Stimulated activated CD8-positive, alpha-beta memory T cell treated with anti-CD3 and anti-CD28 coated beads, Interleukin-7, amount 100 ng/mL, for 1 hour (primary cell): ENCODE measurements at places on chromosomes 16 and 17.

DNA sequence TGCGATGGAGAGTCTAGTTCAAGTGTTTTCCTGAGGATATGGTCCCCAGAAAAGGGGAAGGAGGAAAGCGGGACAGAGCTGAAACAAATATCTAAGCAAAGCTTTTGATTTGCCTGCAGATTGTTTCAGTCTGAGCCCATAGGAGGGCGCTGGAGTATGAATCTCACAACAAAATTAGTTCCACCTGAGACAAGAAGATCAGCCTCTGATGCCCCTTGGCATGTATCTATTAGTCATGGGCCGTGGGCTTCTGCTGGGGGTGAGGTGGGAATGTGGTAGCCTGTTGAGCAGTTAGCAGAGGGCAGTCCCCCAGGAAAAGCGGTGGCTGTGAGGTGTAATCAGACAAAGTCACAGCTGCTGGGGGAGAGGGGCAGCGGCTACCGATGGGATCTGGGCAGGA lies 446.9 kb downstream of the CA10 start:
- DNase-seq: no peak

DNA sequence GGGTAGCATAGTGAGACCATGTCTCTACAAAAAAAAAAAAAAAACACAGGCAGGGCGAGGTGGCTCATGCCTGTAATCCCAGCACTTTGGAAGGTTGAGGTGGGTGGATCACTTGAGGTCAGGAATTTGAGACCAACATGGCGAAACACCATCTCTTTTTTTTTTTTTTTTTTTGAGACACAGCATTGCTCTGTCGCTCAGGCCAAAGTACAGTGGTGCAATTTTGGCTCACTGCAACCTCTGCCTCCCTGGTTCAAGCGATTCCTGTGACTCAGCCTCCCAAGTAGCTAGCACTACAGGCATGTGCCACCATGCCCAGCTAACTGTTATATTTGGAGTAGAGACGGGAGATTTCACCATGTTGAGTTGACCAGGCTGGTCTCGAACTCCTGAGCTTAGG lies 5.1 kb downstream of the RAMP2 start:
- DNase-seq: no peak

DNA sequence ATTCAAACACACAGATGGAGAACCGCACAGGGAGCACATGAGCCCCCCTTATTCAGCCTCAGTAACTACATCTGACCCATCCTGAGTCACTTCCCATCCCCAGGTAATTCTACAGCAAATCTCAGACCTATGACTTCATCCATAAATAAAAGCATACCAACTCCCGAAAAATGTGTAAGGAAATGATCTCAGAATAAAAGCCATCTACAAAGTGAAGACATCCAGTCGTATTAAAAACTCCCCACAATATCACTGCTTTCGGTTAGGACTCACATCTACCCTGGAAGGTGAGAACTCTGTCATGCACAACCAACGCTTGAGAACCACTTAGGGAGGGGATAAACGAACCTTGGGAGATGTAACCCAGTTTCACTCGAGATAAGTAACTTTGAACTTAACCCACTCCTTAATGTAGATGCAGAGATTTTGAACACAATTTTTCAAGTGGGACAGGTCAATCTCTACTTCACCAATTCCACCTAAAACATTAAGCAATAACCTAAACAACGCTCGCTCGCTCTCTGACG lies 1.3 kb downstream of the USP36 start:
- no peak for DNase-seq

DNA sequence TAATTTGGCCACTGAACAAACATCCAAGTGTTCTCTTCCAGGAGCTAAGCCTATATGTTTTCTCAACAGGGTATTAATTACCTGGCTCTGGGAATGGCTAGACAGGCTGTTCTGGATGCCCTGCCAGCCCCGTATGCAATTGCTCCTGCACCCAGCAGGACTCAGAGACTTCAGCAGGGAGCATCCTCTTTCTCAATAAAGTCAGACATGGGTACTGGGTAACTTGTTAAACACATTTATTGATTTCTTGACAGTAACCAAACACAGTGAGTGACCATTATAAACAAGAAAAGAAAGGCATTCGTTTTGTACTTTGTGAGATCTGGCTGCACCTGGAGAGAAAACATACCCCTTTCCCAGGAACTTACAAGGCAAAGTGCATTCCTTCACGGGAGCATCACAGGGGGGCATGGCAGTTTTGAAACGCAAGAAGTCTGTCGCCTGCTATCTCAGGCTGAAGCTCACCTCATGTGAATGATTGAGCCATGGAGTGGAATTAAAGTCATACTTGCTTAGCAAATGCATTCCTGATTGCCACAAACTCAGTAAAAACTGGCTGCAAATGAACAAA lies 369.8 kb downstream of the UTP18 start:
- DNase-seq: no peak

DNA sequence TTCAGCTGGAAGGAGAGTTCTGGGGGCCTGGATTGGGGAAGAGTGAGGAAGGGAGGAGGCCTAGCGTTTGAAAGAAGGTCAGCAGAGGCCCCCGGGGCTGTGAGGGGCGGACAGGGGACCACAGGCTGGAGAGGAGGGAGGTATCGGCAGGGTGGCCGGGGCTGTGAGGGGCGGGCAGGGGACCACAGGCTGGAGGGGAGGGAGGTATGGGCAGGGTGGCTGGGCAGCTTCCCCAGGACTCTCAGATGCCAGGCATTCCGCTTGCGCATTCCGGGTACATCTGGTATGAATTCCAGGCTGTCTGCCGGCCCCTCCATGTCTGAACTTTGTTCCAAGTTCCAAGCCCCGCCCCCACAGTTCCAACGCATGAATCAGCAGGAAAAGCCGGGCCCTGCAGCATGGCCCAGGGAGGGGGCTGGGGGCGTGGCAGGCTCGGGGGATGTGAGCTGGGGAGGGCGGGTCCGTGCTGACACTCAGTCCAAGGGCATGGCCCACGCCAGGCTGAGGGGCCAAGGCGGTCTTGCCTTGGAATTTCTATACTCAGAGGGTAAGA lies 4.3 kb upstream of the TLCD2 start:
- no peak for DNase-seq

GRCh38 chr16:48958681-48959080 lies 323.0 kb downstream of the CBLN1 start:
- no peak for DNase-seq

- DNase-seq: no peak
These were observed 565 bp downstream of the WDR45B start for GRCh38 chr17:82647593-82648164.

GRCh38 chr16:30087181-30087898 lies 4.4 kb downstream of the TBX6 start:
- DNase-seq: no peak

DNA sequence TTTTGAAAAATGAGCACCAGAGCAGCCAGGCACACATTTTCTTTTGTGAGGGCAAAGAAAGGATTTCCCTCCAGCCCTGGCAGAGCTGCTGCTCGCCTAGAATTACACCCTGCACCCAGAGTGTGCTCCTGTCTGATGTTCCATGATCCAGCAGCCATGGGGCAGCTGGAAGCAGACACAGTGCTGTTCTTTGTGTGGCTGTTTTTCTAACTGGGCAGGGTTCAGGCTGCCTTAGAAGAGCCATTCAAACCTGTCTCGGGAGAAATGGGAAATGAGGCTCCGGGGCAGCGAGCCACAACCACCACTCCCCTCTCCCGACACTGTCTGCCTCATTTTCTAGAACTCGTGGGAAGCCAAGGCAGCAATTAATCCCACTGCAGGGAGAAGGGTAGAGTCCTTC lies 28.9 kb downstream of the LITAF start:
- no peak for DNase-seq

DNA sequence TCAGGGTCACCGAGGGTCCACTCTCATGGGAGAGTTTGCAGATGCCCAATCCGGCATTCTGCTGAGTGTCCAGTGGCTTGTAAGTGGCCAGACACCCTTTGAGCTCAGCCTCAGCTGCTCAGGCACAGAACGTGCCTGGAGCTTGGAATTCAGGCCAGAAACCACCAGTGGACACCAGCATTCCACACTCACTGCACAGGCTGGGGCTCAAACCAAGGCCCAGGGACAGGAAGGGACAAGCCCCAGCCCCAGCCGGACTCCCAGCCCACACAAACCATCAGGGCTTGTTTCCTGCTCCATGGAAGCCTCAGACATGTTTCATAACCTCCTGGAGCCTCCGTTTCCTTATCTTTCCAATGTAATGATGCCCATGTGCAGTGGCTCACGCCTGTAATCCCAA lies 5.0 kb upstream of the NPRL3 start:
- DNase-seq: no peak

GRCh38 chr17:50146927-50147665 lies 3.4 kb downstream of the PPP1R9B start:
- no peak for DNase-seq

- DNase-seq: no peak
These were observed 655 bp upstream of the NPTX1 start for GRCh38 chr17:80476877-80477646.

DNA sequence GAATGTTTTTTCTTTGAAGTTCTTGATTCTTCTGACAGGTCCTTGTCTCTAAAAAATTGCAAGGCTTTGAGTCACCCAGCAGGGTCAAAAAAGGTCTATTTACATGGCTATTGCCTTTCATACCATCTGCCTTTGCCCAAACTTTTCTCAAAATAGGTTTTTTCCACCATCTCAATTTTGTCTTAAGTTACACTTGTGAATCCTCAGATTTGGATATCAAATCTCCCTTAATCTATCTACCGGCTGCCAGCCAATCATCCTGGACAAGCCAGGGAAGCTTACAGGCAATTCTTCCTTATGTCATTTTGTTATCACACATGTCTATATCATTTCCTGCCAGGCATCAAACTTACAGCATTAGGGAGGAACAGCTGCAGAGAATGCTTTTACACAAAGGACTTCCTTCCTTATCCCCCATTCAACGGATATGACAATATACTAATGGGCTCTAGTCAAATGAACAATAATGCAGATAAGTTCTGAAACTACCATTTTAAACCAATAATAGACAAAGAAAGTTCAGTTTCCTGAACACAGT lies 104.1 kb upstream of the CORO6 start:
- DNase-seq: no peak

DNA sequence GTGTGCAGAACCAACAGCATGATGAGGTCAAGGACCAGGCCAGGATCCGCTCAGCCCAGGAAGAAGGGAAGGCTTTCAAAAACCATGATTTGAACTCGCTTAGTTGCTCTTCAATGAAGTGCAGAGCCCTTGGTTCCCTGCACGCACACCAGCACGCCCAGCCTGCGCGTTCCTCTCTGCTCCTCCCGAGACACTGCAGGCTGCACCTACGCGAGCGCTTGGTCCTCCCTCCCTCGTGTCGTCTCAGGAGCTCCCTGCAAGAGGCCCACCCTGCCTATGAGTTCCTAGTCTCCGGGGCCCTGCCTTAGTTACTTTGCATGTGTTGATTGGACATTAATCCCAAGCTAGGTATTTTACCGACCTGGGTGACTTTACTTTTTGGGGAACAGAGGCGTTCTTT lies 132.9 kb upstream of the TNRC6C start:
- no peak for DNase-seq

DNA sequence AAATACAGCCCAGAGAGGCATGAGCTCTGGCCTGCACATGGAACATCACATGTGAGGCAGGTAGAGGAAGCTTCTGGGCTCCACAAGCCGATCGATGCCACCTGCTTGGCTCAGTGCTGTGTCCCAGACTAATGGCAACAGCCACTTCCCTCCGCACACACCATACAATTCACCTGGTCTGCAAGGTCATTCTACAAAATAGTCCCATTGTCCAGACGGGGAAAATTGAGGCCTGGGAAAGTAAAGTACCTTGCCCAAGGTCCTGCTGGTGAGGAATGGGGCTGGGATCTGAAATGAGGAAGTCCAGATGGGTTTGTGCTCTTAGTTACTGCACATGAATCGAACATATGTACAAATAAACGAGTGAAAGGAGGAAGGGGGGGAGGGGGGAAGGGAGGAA lies 88.0 kb downstream of the LITAF start:
- no peak for DNase-seq

- no peak for DNase-seq
These were observed 60.9 kb upstream of the TNRC6A start for GRCh38 chr16:24668481-24669061.

DNA sequence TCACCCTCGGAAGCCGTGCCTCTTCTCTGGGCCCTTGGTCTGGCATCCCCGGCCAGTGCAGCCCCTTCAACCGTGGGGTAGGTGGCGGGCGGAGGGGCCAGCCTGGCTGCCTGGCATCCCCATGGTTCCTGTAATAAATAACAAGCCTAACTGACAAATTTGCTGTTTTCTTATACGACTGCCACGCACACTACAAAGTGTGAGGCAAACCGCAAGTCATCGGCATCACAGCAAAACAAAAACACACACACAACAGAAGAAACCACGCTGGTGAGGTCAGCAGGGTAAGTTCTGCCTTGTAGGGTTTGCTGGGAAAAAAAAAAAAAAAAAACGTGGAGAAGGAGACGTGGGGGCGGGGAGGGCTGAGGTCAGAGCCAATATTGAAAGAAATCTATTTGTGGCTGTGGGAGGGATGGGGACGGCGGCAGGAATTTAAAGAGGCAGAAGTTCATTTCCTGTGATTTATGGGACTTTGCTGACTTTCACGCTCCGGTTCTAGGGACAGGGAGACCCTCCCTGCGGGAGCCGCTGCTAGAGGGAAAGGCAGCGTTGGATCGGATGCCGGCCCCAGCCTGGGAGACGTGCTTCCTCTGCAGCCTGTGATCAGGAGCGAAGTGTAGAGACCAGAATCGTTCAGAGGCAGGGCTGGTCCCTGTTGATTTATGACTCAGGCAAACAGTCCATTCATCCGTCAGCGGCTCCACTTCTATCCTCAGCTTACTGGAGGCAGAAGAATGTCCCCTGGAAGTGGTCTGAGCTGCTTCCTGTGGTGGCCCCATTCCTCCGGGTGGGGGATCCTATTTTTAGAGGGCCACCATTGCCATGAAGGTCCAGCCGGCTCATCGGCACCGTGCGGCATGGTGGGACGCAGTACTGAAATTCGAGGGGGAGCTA lies 162.8 kb downstream of the FOXL1 start:
- DNase-seq: no peak

GRCh38 chr16:56363781-56364565 lies 61.4 kb downstream of the AMFR start:
- no peak for DNase-seq

DNA sequence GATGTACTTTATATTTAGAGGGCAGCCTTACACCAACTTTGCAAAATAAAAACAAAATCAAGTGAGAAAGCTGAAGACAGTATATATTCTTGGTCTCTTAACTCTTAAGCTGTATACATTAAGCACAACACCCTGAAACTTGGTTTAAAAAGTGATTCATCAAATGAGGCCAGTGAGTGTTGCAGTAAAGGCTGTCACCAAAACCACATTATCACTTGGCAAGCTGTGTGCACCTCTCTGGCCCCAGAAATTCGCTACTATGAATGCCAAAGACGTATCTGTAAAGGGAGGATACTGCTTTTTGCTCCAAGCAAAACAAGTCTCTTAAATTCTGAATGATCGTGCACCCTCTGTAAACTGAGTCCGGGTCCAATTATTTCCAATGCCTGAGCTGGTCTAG lies 163.9 kb downstream of the ZFHX3 start:
- no peak for DNase-seq

DNA sequence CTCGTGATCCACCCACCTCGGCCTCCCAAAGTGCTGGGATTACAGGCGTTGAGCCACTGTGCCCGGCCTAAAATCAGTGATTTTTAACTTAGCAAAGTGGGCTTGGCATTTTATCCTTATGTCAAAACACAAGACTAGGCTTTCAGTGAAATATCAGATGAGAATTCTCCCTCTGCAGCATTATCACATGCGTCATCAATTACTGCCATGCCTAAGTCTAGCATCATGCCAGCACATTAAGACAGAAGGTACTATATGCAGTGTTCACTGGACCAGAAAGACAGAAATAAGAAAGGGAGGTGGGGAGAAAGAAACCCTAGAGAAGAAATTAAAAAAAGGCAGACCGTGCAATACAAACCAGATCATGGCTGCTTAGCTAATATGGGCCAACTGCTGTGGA lies 29.8 kb downstream of the GPATCH8 start:
- DNase-seq: no peak
